ENCODE measurements at places on chromosomes 7 and 10. TPM values are rescaled to one million over a fixed set of nuclear protein-coding genes. Genes with fewer than 3 reads are reported as not detected.

DNA sequence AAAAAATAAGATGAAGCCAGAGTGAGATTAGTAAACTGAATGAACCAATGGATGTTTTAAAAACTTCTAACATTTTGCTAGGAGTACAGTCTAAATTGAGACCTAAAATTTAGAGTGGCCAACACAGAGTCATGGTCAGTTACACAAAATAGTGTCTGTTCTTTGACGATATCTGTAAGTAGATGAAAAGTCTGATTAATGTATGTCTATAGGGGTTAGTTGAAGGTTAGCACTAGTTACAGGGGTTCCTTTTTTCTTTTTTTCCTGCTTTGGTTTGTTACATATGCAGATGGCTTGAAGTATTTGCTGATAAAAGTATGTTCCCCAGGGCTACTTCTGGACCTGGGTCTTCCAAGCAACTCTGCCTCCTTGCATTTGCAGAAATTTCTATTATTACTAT is 90.1 kb upstream of the MTPN start:
- DNase-seq = no peak

- DNase-seq = no peak
Observed at GRCh38 chr10:132368881-132369635, 27.9 kb upstream of the PWWP2B start.

Gene XRCC2
- 2.4 TPM for polyA plus RNA-seq

- no peak for DNase-seq
Observed at GRCh38 chr10:124117511-124117785, 24.1 kb upstream of the CHST15 start.

Gene INPP5A
- 21.2 TPM for polyA plus RNA-seq

GRCh38 chr10:116178086-116178605 is 94.9 kb downstream of the GFRA1 start:
- DNase-seq = no peak

Gene ANKRD26
- 0.54 TPM for polyA plus RNA-seq

Gene SPDYE2
- not detected for polyA plus RNA-seq

GRCh38 chr10:71584902-71585563 is 134.5 kb downstream of the C10orf105 start:
- peak; percentile 13 for DNase-seq

DNA sequence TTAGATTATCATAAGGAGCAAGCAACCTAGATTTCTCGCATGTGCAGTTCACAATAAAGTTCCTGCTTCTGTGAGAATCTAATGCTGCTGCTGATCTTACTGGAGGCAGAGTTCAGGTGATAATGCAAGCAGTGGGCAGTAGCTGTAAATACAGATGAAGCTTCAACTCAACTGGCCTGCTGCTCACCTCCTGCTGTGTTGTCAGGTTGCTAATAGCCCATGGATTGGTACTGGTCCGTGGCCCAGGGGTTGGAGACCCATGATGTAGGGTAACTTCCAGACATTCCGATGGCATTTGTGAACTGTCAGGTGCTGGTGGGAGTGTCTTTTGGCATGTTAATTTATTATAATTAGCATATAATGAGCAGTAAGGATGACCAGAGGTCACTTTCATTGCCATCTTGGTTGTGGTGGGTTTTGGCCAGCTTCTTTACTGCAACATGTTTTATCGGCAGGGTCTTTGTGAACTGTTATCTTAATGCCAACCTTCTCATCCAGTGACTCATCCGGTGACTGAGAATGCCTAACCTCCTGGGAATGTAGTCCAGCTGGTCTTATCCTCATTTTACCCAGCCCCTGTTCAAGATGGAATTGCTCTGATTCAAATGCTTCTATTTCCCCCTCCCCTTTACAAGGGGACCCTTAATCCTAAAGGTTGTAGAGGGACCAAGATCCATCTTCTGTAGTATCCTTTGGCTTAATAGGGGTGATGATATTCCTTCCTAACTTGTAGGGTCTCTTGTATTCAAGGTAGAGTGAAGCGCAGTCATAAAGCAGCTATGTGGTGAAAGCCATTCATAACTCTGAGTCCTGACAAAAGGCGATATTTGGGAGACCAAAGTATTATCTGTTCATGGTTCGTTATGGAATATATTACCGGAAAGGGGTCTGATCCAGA is 165.8 kb downstream of the CCSER2 start:
- peak; percentile 67 for DNase-seq

GRCh38 chr7:47497367-47498096 is 84.4 kb downstream of the TNS3 start:
- DNase-seq = peak; percentile 22

DNA sequence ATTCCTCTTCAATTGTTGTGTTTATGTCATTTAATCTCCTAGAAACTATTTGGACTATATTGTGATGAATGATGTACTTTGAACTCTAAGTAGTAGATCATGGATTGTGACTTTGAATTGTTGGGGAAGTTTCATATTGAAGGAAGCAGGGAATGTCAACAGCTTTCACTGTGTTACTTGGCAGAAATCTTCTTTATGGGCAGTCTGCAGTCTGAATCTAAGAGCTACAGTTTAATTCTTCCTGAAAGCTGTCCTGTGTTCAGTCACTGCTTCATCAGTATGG is 91.6 kb downstream of the PPP1R9A start:
- peak; percentile 13 for DNase-seq

Gene FZD1
- polyA plus RNA-seq = 2.4 TPM

DNA sequence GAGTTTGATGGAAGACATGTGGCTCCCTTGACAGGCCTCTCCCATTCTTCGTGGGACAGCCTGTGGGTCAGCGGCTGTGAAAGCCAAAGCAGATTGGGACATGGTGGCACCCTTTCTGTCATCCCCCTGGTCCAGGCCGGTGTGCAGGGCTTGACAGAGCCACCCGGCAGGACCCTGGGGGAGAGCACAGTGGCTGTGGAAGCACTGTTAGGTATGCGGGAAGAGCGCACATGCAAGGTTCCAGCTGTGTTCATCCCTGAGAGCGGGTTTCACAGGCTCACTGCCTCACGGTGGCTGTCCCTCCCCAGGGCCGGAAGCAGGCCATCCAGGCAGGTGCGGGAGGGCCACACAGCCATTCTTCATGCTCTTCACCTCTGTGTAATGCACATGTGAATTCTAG is 29.8 kb downstream of the SHH start:
- DNase-seq = no peak

DNA sequence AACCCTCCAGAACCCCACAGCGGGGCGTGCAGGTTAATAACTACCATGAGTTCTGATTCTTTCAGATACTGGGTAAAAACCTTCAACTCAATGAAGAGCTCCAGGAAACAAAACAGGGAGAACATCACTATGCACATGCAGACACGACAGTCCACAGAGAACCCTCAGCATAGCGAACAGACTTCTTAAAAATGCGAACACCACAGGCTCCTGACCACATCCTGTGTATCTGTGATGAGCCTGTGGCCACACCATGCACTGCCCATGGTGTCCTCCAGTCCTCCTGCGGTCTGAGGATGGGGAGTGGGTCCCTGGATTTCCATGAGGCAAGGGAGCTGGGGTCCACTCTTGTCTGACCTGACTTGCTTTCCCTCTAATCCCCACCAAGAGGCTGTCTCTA is 107.2 kb downstream of the COBL start:
- no peak for DNase-seq

GRCh38 chr7:142628945-142629344 is 120.3 kb upstream of the PRSS1 start:
- DNase-seq = no peak

DNA sequence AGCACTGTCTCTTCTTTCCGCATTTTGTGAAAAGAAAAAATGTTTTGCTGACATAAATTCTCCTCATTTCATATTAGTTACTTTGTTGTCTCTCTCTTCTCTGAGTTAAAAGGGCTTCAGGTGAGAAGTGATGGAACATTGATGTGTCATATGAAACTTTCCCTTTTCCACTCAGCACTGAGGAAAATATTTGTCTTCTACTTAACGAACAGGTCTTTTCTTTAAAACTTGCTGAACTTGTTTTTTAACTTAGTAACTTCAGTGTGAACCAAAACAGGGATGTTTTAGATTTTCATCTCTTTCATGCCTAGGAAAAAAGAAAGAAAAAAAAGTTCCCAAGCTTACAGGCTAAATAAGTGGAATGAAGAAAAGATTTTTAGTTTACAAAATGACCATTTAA is 19.0 kb upstream of the TSPAN12 start:
- no peak for DNase-seq

Gene PRKG1
- polyA plus RNA-seq = 0.03 TPM

Gene RAB19
- not detected for polyA plus RNA-seq

GRCh38 chr7:25424113-25424512 is 195.8 kb upstream of the NPVF start:
- DNase-seq = no peak

Gene ALOX5
- polyA plus RNA-seq = 0.04 TPM

Gene CTNNA3
- not detected for polyA plus RNA-seq

Gene LBX1
- polyA plus RNA-seq = not detected

GRCh38 chr10:111556666-111557065 is 479.8 kb downstream of the ADRA2A start:
- no peak for DNase-seq

DNA sequence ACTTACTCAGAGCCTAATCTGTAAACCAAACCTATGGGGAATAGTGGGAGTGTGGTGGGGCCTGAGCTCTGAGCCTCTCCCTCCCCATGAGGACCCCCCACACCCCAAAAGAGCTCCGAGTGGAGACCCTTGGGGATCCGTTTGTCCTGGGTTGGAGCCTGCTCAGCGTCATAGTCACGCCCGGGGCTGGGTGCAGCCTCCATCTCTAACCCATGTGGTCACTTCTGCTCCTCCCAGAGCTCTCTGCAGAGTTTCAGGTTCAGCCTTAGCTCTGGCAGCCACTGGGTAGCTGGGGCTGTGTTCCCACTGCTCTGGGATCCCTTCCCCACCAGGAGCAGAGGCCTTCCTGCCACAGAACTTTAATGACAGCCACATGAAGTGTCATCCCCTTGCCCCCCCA is 25.9 kb downstream of the PFKFB3 start:
- DNase-seq = no peak

DNA sequence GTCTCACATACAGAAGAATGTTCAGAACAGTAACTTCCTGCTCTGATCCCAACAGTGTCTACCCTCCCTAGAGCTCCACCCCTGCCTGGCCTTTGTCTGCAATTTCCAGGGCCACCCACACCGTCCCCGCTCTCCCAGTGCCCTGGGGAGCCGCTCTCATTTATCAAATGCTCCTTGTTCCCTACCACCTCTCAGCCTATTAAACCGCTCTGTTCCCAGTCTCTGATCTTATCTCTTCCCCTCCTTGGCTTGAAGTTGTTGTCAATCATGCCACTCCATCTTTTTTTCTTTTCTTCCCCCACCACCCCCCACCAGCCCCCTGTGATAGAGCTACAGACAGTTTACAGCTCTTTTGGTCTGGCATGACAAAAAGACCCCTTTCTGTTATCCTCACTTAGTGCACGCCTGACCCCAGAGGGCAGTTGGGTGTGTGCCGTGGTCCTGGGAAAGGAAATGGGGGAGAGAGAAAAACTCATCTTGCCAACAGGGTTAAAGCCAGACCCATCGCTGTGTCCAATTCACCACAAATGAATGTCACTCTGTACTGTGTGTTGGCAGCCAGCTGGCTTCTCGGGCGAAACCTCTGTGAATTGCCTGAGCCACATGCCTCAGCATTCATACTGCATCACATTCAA is 28.8 kb upstream of the HECTD2 start:
- DNase-seq = no peak

- no peak for DNase-seq
Observed at GRCh38 chr7:135665042-135665441, 2.7 kb downstream of the STMP1 start.

DNA sequence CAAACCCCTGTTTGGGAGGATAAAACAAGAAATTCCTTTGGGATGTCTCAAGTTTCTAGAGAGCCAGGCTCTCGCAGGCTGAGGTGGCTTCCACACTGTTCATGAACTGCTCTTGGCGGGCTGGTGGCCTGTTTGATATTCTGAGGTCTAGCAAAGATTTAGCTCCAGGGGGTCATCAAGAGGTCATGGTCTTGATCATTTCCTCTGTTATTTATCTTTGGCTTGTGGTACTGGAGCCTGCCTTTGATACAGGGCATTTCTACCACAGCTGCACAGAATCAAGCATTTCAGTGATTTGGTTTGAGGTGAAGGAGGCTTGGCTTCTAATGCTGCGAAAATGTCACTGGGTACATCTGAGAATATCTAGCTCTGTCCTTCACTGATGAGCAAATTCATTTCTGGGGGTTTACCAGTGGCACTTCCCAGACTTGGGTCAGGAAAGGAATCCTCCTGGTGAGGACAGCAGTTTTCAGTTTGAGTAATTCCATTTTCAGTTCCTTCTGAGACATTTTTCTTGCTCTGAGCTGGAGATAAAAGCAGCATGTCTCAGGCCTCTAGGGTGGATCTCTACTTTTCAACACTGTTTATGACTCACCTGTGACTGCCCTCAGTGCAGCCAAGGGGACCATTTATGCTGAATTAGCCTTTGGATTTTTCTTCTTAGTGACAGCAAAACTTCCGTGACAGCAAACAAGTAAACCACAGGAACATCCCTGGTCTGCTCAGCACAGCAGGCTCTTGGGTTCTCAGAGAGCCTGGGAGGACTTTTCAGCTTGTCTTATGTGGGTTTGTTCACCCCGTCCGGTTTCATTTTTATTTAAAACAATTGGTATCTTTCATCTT is 312.0 kb downstream of the RNLS start:
- no peak for DNase-seq

GRCh38 chr10:133422807-133423771 is 1.3 kb downstream of the SPRN start:
- no peak for DNase-seq

GRCh38 chr10:69329721-69330178 is 51.5 kb downstream of the HK1 start:
- DNase-seq = no peak

GRCh38 chr10:130025811-130026485 is 61.9 kb upstream of the EBF3 start:
- no peak for DNase-seq
